ENCODE measurements at places on chromosomes 2 and 18. TPM values are rescaled to one million over a fixed set of nuclear protein-coding genes. Genes with fewer than 3 reads are reported as not detected.

SNTG2 gene
- total RNA-seq = 3.8 TPM

CTNNA2 gene
- not detected for total RNA-seq

DNA sequence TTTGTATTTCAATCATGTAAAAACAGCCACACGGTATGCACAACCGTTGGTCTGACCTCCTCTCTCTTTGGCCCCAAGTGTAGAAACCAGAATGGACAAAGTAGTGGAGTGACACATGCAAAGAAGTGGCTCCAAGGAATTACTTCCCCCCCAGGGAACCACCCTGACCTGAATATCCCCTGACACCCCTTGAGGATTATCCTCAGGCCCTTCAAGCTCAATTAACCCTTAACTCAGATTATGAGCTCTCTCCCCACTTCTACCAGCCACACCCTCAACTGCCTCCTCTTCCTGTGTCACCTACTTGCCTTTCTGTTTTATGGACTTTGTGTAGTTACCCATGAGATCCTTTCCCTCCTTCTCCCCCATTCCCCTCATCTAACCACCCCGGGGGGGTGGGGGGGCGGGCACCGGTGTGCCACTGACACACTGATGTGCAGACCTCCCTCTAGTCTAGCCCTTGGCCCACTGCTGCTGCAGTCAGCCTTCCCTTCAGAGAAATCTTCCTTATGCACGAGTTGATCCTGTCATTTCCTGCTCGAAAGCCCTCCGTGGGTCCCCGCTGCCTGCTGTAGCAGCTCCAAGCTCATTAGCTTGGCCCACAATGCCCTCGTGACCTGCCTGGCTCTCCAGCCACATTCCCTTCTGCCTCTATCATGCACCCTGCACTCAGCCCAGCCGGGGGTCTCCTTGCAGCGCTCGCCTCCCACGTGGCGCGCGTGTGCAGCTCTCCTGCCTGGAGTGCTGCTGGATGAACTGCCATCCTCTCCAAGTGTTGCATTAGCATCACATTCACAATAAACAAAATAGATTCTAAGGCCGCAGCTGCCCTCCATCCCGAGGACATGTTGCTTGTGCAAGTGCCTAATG lies 40.1 kb upstream of the TMEM177 start:
- DNase-seq = no peak

DNA sequence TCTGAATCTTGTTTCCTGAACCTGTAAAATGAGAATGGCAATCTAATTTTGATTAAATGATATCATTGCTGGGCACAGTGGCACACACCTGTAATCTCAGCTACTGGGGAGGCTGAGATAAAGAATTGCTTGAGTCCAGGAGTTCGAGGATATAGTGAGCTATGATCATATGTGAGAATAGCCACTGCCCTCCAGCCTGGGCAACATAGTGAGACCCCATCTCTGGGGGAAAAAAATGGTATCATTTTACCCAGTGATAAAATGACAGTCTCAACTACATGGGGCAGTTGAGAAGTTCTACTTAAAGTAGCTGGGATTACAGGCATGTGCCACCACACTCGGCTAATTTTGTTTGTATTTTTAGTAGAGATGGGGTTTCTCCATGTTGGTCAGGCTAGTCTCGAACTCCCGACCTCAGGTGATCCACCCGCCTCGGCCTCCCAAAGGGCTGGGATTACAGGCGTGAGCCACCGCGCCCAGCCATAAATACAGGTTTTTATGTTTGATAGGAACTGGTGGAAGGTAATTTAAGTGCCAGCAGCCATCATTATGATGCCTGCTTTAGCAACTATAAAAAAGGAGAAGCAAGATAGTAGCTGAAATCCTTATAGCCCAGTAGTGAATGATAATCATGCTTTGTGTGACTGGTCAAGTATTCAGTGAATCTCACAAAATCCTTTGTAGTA lies 17.0 kb downstream of the BZW1 start:
- DNase-seq = no peak

GRCh38 chr2:3107567-3107966 lies 270.1 kb downstream of the EIPR1 start:
- no peak for DNase-seq

All from activated T-cell treated with anti-CD3 and anti-CD28 coated beads, Interleukin-2, amount 50 U/mL, for 72 hours (primary cell).